CD4-positive, alpha-beta T cell treated with Interleukin-12 subunit alpha and Interleukin-12 subunit beta, for 1 hour (primary cell): ENCODE measurements at places on chromosomes 7 and 10.

DNA sequence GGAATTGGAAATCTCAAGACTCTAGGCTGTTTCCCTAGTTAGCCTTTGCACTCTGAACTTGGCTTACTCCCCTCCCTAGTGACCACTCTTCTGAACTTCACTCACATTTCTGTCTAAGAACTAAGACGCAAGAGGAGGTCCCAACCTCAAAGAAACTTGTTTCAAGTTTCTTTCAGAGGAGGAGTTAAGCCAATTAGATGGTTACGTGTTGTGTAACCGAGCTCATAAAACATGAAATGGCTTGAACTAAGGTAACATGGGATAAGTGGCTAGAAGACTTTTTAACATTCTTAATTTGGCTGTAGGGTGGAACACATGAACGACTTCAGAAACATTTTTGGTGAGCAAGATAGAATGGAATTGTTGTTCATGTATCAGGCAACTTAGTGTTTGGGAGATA lies 39.5 kb upstream of the SEC61G start:
- DNase-seq, result no peak

- no peak for DNase-seq
These were observed 239.3 kb upstream of the SEMA3C start for GRCh38 chr7:81158189-81158588.

DNA sequence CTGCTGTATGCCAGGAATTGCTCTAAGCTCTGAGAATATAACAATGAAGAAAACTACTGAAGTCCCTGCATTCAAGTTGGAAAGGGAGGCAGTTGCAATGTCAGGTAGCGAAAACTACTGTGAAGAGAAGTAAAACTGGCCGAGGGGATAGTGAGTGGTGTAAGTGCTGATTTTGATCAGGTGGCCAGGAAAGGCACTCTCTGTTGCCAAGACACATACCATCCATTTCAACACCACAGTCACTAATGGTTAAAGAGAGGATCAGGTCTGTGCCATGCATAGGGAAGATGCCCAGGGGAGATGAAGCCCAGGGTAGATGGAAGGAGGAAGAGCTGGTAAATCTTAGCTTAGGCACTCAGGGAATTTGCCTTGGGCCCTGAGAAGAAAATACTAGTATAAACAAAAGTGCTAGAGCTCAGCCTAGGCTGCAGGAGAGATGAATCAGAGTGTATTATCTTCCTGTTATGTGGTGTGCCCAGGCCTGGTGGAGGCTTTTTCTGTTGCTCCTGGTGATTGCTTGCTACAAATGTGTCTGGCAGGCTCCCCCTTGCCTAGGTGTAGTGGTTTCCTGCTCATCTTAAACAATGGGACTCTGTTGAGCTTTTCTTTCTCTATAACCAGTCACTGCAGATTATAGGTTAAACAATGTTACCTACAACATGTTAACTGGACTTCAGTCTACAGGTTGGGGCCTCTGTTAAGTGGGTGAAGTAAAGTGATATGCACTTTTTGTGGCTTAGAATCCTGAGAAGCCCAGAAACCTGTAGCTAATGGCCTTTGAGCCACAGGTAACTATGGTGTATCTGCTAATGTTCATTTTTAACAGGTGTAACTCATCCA lies 125.5 kb downstream of the LRRC4 start:
- DNase-seq, result no peak

GRCh38 chr7:158655931-158656441 lies 48.6 kb downstream of the NCAPG2 start:
- DNase-seq, result peak; percentile 34

- DNase-seq, result no peak
These were observed 36.8 kb upstream of the FOXK1 start for GRCh38 chr7:4645246-4645645.

- no peak for DNase-seq
These were observed 18.1 kb upstream of the ATAD1 start for GRCh38 chr10:87836098-87836497.

GRCh38 chr10:71127104-71127503 lies 85.3 kb upstream of the UNC5B start:
- DNase-seq, result no peak

GRCh38 chr7:127782654-127783559 lies 130.9 kb downstream of the SND1 start:
- DNase-seq, result no peak

- no peak for DNase-seq
These were observed 131.2 kb downstream of the PFKFB3 start for GRCh38 chr10:6333973-6334372.

DNA sequence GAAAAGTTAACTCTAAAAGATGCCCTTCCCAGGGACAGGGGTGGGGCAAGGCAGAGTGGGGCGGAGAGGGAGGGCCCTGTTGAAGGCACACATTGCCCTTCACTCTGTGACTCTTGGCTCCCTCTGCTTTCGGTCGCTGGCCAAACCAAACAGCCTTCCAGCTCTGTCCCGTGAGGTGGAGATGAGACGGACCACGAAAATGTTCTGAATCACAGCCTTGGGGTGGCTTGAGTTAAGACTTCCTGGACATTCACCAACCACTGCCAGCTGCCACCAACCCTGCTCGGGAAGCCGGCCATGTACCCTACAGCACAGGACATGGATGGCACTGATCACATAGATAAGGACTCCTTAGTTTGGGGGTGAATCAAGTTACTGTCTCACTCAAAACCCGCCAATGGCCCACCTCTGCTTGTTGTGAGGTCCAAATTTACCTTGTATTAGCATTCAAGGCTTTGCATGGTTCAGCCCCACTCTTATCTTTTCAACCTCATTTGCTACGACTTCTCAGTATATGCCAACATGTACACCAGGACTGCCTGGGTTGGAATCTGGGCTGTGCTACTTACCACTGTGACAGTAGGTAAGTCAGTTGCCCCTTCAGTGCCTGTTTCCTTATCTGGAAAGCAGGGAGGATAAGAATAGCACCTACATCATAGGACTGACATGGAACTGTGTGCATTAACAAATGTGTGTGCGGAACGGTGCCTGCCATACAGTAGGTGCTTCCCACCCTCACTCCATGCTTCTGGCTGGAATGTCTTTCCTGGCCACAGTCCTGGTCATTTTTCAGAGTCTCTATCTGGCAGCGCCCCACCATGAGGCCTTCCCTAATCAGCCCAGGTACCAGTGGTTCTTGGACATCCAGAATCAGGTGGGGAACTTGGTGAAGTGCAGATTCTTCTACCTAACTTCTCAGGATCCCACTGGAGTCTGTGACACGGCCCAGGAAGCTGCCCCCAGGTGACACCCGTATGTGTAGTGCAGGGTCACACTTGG lies 28.0 kb downstream of the ITPRIP start:
- DNase-seq, result no peak

DNA sequence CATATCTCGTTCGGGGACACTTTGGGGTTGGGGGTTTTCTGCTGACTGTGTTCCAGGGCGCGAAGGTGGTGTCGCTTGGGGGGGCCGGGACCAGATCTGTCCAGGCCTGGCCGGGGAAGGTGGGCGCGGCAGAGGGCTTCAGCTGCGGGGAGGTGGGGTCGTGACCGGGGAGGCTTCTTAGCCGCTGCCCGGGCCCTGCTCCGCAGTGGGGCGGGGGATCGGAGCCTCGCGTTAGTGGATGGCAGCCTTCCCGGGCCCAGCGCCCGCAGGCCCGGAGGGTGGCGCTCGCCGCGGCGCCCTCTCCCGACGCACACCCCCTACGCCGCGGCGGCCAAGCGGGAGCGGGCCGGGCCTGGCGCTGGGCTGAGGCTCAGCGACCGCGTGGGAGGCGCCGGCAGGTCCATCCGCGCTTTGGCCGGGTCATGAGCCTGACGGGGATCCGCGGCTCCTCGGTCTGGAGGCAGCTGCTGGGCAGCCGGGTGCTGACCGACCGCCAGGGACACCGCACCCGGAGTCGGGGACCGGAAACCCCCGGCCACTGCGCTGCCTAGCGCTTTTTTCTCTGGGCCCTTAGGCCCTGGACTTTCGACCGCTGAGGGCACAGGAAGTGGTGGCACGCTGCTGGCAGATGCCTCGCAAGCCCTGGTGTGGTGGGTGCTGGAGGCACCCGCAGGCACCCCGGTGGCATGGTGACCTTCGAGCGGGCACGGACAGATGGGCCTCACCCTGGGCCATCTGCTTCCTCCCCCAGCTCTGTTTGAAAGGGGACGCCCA lies 1.2 kb downstream of the AGAP3 start:
- DNase-seq, result peak; percentile 35

DNA sequence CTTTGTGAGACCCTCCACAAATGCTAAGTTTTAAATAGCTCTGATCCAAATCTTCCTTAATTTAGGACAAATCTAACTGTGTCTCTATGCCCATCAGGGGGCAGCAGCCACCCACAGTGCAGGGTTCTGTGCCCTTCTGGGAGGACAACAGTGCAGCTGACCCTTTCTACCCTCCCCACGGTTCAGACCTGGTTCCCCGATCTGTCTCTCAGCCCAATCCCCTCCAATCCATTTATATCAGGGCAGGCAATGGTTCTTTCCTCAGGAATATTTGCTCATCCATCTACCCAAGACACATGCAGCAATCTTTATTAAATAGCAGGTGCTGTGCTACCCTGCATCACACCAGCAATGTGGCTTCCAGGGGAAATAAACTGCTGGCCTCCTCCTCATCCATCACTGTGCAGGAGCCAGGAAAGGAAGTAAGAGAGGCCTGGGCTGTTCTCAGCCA lies 4.0 kb upstream of the RBM28 start:
- DNase-seq, result peak; percentile 50

DNA sequence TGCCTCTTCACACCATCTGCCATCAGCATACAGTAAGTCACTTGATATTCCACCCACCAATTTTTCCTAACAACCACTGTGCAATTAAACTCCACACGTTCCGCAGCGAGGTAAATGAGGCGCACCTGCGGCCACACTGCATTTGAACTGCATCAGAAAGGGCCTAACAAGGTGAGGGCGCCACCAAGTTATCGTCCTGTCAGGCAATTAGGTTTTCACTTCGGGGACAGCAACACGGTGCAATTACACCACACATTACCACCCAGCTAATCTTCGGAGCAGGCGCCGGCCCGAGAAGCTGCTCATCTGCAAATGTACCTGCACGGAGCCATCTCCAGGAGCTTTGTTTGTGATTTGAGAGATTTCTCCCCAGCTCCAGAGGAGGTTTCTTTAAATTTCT lies 84.4 kb downstream of the EBF3 start:
- no peak for DNase-seq

DNA sequence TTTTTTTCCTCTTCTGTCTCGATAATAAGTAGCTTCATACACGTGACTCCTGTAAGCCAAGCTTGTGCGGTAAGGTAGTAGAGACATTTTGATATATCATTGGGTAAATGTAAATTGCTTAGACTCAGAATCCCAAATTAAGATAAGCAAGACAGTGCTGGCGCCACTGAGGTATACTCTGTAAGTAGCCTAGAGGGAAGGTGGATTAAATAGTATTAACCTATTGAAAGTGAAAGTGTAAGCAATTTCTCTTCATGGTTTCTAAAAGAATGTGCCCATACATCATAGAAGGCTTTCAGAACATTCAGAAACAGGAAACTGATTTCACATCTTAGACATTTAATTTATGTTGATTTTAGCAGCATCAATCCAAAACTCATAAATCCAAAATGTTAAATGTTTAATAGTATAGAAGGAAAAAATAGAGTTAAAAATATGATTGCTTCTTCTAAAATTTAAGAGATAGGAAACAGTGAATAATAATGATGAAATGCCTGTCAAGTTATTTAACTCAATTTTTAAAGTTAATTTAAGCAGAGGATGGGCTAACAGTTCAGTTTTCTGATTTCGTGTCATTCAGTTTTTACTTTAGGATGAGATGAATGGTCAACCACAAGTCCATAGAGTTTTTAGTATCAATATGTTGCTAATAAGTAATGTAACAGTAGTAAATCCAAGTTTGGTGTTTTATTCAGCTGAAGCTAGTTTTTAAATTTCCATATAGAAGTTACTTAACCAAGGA lies 36.8 kb downstream of the LRRC72 start:
- peak; percentile 12 for DNase-seq

- DNase-seq, result peak; percentile 58
These were observed 46.7 kb upstream of the FAM3C start for GRCh38 chr7:121442845-121443244.

- DNase-seq, result no peak
These were observed 127.1 kb upstream of the SVIL start for GRCh38 chr10:29761916-29762315.

GRCh38 chr7:78071491-78072200 lies 273.1 kb downstream of the PHTF2 start:
- no peak for DNase-seq

DNA sequence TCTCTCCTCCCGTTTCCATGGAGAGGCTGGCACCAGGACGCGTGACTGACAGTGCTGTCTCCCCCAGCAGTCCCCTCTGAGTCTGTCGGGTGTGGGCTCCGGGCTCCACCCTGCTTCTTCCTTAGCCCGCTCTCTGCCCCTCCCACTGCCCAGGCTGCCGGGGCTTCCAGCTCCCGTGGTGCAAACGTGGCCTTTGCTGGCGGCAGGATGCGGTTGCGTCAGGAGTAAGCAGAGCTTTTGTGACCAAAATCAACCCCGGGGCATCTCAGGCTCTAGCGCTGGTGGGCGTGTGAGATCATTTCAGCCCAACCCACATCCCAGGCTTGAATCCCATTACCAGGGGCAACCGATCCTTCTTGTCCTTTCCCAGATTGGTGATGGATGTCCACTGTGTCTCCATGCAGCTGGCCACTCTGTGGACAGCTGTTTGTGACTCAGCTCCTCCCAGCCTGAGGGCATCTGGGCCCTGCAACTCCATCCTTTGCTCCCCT lies 28.2 kb downstream of the PTPRE start:
- no peak for DNase-seq

DNA sequence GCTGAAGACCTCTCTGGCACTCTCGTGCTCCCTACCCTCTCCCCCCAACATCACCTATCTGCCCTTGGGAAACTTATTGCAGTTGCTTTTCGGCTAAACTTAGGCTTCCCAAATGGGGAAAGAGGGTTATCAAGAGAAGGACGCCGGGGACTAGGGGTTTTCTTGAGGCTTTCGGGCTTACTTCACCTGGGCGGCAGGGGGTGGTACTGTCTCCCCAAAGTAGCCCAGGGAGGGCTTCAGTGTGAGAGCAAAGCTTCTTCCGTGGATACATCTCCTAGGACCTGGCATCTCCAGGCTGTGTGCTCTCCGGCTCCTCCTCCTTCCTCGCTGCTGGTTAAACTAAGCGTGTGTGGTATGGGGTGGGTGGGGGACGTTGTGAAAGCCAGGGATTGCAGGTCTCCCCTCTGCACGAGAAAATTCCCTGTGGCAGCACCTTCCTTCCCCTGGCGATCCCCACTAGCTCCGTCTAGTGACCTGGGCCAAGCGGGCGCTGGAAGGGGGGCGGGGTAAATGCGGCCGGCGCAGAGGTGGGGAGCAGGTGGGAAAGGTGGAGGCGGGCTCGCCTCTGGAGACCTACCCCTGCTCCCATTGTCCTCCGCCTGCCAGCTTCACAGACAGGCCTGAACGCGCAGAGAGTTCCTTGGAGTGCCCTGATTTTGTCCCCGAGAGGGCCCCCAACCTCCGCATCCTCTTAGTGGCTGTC lies 1.1 kb downstream of the PLXDC2 start:
- no peak for DNase-seq

DNA sequence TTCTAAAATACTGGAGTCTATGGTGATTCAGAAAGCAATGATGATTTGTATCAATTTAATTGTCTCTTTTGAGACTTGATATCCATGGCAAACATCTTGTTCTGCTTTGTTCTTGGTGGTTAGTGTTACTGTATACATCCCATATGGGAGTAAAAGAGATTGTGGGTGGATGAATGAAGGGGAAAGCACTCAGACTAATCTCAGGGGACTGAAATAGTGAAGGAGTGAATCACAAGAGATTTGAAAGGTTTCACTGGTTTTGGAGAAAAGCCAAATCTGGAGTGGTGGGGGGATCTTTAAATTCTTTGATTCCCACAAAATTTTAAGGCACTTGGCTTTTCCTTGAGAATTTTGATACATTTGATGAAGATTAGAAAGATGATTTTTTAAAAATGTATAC lies 369.4 kb downstream of the INHBA start:
- DNase-seq, result no peak
